Mesothelial cell of epicardium (in vitro differentiated cells): ENCODE measurements at places on chromosomes 16 and 17. TPM values are rescaled to one million over a fixed set of nuclear protein-coding genes. Genes with fewer than 3 reads are reported as not detected.

The USP32 gene
- 43.9 to 48.4 TPM (median 45.8 TPM) in 3 replicates for total RNA-seq

The TSPAN10 gene
- total RNA-seq = 2.9 to 3.7 TPM (median 3.1 TPM) in 3 replicates

The NTN3 gene
- 17.4 to 17.9 TPM (median 17.5 TPM) in 3 replicates for total RNA-seq

The ZSCAN32 gene
- total RNA-seq = 18.4 to 19.7 TPM (median 18.9 TPM) in 3 replicates

The FKBP10 gene
- total RNA-seq = 369 to 401 TPM (median 371 TPM) in 3 replicates

DNA sequence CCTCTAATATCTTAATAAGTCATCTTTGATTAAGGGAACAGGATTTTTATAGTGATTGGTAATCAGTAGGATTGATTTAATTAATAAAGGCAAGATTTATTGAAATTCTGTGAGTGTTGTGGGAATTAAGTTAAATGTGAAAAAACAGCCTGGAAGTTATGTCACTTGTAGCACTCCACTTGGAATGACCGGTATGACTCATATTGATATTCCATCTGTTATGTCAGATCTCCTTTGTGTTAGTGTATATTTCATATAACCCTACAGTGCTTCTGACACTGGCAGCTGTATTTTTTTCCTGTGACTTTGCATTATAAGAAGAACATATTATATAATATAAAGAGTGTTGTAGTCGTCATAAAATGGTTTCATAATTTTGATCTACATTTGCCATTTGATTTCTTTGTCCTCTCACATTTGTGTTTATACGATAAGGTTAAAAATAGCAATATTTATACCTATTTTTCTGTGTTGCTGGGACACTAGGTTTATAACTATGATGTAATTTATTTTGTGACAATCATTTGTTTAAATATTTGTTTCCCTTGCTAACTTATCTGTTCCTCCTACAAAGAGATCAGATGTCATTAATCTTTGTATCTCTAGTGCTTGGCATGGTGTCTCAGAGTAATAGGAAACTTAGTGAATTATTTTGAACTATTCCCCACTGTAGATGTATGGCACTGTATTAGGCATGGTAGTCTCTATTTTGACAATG is 249.0 kb downstream of the BCAS3 start:
- no peak for DNase-seq
- H3K27ac ChIP-seq = no peak overlapping the region
- H3K27me3 ChIP-seq = no peaks in the 10 kb centered on the region
- no peak overlapping the region for H3K4me3 ChIP-seq
- H3K36me3 ChIP-seq = peaks cover 4% of the 10 kb centered on the region
- no peaks in the 10 kb centered on the region for H3K4me1 ChIP-seq

GRCh38 chr16:24990803-24991202 is 24.4 kb downstream of the ARHGAP17 start:
- no peak overlapping the region for H3K4me3 ChIP-seq
- no peak overlapping the region for H3K27ac ChIP-seq
- no peak for DNase-seq
- no peaks in the 10 kb centered on the region for H3K36me3 ChIP-seq
- peaks cover 38% of the 10 kb centered on the region for H3K4me1 ChIP-seq

DNA sequence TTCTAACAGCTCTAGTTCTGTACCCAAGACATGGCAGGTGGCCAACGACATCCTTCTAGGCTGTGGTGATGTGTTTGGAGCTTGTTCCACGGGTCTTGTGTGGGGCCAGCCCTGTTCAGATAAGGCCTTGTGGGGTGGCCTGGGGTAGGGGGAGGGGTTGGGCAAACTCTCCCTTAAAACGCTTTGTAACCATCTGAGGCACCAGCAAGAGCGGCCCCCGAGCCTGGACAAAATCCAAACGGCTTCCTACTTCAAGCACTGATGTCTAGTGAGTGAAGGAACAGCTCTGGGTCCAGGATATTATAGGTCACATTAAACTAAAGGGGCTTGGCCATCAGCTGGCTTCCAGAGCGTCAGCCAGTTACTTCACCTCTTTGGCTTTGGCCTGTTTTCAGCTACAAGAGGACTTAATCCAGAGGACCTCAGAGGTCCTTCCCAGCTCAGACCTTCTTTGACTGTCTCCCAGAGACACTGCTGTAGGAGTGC is 11.9 kb downstream of the SERPINF1 start:
- H3K4me1 ChIP-seq = peaks cover 17% of the 10 kb centered on the region
- no peak overlapping the region for H3K4me3 ChIP-seq
- no peak for DNase-seq
- H3K36me3 ChIP-seq = peaks cover 19% of the 10 kb centered on the region
- H3K27ac ChIP-seq = peak overlapping the region; percentile 41

GRCh38 chr17:6948562-6948961 is 47.3 kb upstream of the ALOX12 start:
- no peak overlapping the region for H3K4me3 ChIP-seq
- H3K36me3 ChIP-seq = no peaks in the 10 kb centered on the region
- H3K27ac ChIP-seq = no peak overlapping the region
- DNase-seq = no peak

DNA sequence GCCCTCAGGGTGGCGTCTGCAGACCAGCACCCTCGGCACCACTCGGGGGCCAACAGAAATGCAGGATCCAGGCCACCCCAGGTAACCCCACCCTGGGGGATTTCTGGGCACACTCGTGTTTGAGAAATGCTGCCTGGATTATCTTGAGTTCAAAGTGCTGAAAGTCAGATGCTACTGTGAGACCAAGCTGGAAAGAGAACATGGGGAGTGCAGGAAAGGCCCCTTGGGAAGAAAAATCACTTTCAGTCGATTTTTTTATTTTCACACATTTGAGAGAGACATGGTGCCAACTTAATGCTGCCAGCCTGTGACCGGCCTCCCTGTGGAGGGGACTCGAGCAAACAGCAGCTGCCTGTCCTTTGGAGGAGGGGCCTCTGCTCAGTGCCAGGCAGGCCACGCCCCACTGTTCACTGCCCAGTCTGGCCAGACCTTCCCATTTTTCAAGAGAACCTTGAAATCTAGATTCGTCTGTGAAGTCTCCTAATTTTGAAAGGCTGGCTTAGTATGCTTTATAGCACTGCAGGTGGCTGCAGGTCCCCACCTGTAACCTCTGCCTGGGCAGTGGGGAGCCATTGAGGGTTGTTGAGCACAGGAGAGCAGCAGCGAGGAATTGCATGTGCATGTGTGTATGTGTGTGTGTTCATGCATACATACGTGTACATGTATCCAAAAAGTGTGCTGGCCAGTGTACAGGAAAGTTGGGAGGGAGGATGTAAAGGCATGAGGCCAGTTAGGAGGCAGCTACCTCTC is 70.7 kb upstream of the PLCG2 start:
- H3K36me3 ChIP-seq = peaks cover 14% of the 10 kb centered on the region
- no peak overlapping the region for H3K4me3 ChIP-seq
- H3K27me3 ChIP-seq = no peaks in the 10 kb centered on the region

DNA sequence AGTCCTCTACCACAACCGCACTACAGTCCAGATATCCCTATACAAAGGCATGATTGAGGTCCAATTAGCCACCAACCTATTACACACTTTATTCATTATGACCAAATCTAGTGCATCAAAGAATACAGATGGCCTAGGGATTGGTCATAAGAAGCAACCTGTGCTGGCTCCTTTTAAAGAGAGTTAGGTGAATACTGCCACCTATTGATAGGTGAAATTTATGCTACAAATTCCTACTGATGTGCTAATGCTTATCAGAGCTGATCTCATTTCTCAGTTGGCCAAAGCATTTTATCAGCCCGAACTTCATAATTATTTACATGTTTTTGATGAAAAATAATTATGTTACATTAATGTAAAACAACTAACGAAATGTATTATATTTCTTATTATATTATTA is 166.3 kb downstream of the ANKFN1 start:
- no peaks in the 10 kb centered on the region for H3K36me3 ChIP-seq
- peaks cover 38% of the 10 kb centered on the region for H3K27me3 ChIP-seq
- no peak overlapping the region for H3K4me3 ChIP-seq

GRCh38 chr17:80789356-80789902 is 202.2 kb upstream of the CHMP6 start:
- no peaks in the 10 kb centered on the region for H3K27me3 ChIP-seq
- no peak for DNase-seq
- peaks cover 8% of the 10 kb centered on the region for H3K36me3 ChIP-seq
- H3K27ac ChIP-seq = peak overlapping the region; percentile 76
- peaks cover 40% of the 10 kb centered on the region for H3K4me1 ChIP-seq
